ENCODE measurements at places on chromosomes 2 and 18.

DNA sequence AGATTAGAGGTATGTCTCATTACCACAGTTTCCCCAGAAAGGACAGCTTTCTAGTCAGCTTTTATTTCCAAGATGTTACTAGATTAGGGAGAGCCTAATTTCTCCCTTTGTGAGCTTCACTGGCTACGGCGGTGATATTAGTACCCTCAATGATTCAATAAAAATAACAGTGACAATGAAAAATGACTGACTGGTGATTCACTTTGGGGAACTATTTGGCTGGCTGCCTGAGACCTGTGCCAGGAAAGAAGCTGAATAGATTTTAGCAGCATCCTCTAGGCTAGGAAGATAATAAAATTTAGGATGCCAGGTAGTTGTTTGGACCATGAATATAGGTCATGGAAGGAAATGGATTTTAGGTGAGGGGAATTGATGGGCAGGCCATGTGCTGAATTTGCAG is 178.7 kb downstream of the FMNL2 start:
- no peak for DNase-seq

DNA sequence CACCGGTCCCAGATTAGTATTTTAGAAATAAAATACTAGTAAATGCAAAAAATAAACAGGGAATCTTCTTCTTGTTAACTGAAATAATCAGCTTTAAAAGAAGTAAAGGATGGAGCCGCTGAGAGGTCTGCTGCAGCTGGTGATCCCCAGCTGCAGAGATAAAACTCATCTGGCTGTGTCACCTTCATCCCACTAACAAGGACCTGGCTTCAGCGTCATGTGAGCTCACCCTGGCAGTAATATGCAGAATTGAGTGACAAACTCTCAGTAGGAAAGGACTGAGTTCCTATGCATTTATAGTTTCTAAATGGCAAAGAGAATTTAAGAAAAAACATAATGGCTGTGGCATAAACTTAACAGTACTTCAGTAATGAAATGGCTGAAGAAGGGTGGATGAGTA is 27.3 kb downstream of the VPS4B start:
- no peak for DNase-seq

DNA sequence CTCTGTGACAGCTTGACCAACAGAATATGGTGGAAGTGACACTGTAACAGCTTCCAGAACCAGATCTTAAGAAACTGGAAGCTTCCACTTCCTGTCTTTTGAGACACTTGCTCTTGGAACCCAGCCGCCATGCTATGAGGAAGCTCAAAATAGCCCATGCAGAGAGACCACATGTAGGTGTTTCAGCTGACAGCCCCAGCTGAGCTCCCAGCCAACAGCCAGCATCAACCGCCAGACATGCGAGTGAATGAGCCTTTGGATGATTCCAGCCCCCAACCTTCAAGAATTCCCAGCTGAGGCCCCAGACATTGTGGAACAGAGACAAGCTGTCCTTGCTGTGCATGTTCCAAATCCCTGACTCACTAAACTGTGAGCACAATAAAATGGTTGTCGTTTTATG is 27.9 kb downstream of the ACVR1 start:
- no peak for DNase-seq

GRCh38 chr2:118738524-118739308 is 108.7 kb downstream of the EN1 start:
- DNase-seq, result no peak

DNA sequence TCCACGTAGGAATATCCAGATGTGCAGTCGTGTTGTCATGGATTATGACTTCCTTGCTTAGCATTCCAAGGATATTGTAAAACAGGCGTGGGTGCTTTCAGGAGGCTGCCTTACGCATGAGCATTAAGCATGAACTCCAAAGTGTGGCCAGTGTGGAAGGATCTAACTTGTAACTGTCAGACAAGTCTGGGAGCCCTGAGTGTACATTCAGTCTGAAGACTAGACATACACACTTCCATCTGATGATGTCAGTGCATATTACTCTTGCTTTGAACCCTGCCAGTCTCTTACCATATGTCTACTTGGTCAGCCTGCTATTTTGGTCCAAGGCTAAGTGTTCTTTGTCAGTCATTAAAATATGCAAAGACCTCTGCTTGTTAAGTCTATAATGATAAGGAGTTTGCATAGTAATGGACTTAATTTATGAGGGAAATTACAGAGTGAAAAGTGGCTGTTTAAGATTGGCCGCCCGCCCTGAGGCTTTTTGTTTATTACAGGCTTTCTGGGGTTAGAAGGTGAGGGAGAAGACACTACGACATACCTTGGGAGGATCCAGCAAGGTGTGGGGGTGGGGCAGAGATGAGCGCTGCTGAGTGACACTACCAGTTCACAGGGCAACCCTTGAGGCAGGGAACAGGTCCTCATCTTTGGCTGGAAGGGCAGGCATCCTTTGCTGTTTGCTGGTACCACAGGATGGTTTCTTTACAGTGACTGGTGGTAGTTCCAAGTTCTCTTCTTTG is 48.3 kb downstream of the CABLES1 start:
- no peak for DNase-seq

DNA sequence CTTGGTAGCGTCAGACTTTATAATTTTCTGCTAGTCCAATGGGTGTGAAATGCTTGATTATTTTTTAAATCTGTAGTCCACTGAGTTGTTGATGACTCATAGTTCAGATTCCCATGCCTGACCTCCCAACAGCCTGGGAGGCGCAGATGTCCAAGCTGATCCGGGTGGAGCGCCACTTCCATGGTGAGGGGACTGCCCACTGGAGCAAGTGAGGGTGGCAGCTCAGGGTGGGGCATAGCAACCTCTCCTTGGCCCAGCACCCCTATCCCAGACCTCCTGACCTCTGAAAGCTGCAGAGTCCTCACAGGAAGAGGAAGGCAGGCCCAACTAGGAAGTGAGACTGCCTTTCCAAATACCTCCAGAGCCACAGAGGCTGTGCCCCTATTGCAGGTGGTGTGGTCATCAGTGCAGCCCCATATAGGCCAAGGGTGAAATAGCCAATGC is 4.4 kb downstream of the MAL start:
- DNase-seq, result no peak

- no peak for DNase-seq
Measured at GRCh38 chr18:74284980-74285355, 6.8 kb downstream of the CYB5A start.

DNA sequence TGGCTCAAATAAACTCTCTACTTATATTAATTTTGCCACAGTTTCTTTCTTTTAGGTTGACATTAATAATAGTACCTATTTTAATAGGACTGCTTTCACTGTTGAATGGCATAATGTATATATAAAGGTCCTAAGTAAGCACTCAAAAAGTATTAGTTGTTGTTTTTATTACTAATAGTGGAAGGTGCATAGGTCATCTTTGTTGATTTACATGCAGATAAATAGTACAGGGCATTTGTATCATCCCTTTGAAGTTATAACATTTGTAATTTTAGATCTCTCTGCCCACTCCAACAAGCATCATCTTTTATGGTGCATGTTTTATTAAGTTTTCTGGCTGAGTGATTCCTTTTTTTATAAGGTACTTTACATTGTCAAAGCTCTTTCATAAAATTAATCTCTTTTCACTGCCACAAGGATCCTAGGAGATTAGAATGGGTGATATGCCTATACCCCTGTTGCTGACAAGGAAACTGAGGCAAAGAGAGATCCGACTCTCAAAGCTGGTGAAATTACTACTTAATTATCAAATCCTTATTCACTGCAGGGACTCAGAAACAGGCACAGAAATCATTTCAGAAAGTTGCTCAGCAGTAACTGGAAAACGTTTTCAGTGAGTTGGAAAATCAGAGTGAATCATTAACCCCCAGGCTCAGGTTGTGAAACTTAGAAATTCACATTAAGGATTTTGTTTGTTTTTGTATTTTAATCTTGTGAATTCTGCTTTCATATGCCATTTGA is 299.6 kb downstream of the AGPS start:
- DNase-seq, result no peak

- no peak for DNase-seq
Measured at GRCh38 chr2:229634601-229635370, 79.6 kb downstream of the DNER start.

DNA sequence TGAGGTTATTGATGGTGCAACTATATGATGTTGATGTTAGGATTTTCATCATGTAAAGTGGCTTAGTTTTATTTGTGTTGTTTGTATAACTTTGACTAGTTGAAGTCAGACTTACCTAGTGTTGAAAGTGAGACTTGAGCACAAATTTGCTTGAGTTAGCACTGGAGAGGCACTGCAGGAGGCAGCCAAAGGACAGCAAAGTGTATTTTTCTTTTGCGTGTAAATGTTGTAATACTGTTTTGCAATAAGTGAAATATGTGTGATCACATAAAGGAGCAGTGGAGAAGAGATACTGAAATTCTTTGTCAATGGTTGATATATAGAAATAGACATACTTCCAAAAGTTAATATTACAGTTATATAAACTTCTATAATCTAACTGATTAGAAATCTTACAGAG is 332.0 kb upstream of the RAB12 start:
- no peak for DNase-seq

DNA sequence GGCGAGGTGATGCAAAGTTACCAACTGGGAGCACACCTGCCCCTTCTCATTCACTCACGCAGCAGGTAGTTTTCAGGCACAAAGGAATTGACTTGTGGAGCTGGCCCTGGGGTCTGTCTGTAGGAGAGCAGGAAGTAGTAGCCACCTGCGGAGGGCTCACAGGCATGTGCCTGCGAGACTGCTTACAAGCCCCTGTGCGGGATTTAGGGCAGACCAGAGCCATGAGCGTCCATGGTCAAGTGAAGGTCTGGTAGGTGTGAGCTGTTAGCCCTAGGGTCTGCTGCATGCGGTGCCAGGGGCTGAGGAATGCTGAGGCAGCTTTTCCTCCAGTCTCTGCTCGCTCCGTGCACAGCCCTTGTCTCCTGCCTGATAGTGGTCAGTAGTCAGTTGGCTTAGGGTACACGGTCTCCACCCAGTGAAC is 18.9 kb downstream of the INPP4A start:
- no peak for DNase-seq

GRCh38 chr2:15364561-15364960 is 196.6 kb downstream of the NBAS start:
- DNase-seq, result no peak

DNA sequence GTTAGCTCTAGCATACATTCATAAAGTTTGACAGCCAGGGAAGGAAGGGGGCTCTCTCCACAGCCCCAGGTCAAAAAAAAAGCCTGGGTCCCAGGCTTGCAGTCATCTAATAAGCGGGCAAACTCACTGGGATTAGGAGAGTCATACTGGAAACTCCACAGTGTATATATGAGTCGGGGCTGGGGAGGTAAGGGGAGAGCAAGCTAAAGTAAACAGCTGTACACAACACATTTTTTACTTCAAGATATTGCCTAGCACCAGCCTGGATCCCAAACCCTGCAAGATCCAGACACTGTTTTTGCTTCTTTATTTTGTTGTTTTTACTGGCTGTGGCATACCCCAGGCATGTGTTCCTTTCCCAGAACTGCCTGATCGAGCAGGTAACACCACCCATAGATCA is 291.3 kb upstream of the TANK start:
- DNase-seq, result no peak

DNA sequence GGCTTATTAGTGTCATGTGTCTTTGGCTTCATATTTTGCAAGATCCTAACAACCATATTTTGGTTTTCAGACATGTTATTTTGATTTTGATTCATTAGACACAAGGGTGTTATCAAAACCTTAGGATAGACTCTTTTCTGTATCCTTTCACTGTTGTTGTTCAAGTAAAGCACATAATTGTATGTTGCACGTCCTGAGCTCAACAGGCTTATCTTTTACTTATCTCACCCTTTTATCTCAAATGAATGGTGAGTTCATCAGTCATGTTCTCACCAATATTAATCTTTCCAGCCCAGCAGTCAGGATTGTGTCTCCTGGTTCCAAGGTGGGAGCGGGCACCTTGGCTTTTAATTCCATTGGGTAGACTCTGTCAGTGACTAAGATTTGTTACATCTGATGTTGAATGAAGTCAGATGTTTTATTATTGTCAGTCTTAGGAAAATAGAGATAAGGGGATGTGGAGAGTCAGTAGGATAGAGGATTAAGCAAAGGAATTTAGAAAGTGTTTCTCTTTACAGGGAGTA is 11.9 kb downstream of the GPN1 start:
- no peak for DNase-seq

- DNase-seq, result no peak
Measured at GRCh38 chr18:31498574-31499524, 872 bp downstream of the DSG2 start.

DNA sequence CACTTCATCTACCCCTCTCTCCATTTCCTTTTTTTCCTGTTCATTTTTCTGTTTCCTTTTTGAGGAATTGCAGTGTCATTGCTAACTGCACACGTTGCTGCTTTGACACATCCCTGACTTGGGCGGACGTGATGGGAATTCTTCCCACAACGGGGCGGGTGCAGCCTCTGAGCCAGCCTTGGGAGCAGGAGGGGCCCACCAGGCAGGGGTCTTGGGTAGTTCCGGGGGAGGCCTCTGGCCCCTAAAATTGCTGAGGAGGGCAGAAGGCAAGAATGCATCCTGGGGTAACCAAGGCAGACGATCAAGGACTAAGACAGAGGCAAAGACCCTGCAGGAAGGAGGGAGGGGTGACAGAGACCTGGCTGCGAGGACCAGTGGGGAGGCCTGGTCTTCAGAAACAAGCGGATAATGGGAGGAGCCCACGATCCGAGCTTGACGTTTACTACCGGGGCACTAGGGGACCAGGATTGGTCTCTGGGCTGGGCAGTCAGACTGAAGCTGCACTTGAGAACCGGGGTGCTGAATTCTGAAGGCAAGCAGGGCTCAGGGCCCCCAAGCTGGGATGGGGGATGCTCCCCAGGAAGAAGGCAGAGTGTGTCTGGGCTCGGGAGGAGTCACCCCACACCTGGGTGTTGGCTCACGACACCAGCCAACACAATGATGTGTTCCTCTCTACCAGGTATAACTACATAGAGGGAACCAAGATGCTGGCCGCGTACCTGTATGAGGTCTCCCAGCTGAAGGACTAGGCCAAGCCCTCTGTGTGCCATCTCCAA is 14.8 kb upstream of the CNDP1 start:
- no peak for DNase-seq

DNA sequence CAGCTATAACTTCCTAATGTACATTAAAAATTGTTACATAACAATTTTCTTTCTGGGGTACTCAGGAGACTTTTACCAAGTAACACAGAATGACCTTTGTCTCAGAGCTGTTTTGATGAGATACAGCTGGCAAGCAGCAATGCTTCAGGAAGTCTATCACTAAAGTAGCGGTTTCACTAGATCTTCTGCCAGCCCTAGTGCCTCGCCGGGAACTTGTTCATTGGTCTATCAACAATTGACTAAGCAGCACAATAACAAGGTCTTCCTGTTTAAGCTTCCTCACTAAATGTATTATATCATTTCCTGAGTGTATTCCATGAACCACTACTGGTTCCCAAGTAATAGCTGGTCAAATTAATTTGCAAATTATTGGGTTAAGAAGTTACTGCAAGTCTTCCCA is 69.2 kb downstream of the TRIP12 start:
- DNase-seq, result no peak

GRCh38 chr2:86015006-86015405 is 90.7 kb downstream of the POLR1A start:
- DNase-seq, result no peak
